Activated naive CD4-positive, alpha-beta T cell treated with anti-CD3 and anti-CD28 coated beads, Interleukin-2, amount 10 ng/mL, durations not matched to agents 7 days and 5 days (primary cell): ENCODE measurements at places on chromosomes 2 and 18.
A peak's percentile ranks its signal among the peaks of the same experiment; 100 is the strongest.

GRCh38 chr18:76712511-76713140, 109.7 kb upstream of the ZNF236 start:
- H3K27me3 ChIP-seq, result peaks cover 26% of the 10 kb centered on the region
- no peak for DNase-seq
- peaks cover 11% of the 10 kb centered on the region for H3K4me1 ChIP-seq
- no peak overlapping the region for H3K4me3 ChIP-seq
- no peak overlapping the region for H3K27ac ChIP-seq
- no peaks in the 10 kb centered on the region for H3K36me3 ChIP-seq

- H3K27ac ChIP-seq, result peak overlapping the region; percentile 24
- H3K4me3 ChIP-seq, result no peak overlapping the region
- H3K27me3 ChIP-seq, result no peaks in the 10 kb centered on the region
- no peak for DNase-seq
- H3K36me3 ChIP-seq, result peaks cover 7% of the 10 kb centered on the region
- H3K4me1 ChIP-seq, result peaks cover 30% of the 10 kb centered on the region
These were observed 79.0 kb downstream of the TTC21B start for GRCh38 chr2:165874445-165875039.

- H3K36me3 ChIP-seq, result no peaks in the 10 kb centered on the region
- H3K4me1 ChIP-seq, result no peaks in the 10 kb centered on the region
- DNase-seq, result no peak
- H3K27me3 ChIP-seq, result no peaks in the 10 kb centered on the region
- no peak overlapping the region for H3K4me3 ChIP-seq
These were observed 922.7 kb downstream of the BCL11A start for GRCh38 chr2:59630789-59631188.

- DNase-seq, result no peak
- no peaks in the 10 kb centered on the region for H3K4me1 ChIP-seq
- H3K27me3 ChIP-seq, result no peaks in the 10 kb centered on the region
- H3K4me3 ChIP-seq, result no peak overlapping the region
- H3K36me3 ChIP-seq, result no peaks in the 10 kb centered on the region
These were observed 18.3 kb downstream of the ERBB4 start for GRCh38 chr2:212520340-212520739.

DNA sequence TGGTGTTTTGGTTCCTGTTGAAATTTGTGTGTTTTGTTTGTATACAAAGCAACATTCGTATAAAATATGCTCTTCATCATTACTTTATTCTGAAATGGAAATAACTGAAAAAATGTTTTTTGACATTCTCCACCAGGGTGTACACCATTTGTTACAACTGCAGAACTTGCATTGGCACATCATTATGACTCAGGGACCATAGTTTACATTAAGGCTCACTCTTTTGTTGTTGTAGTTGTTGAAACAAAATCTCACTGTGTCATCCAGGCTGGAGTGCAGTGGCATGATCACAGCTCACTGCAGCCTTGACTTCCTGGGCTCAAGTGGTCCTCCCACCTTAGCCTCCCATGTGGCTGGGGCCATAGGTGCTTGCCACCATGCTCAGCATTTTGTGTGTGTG, 676.6 kb downstream of the TDRD15 start:
- DNase-seq, result no peak
- H3K27ac ChIP-seq, result no peak overlapping the region
- no peaks in the 10 kb centered on the region for H3K27me3 ChIP-seq
- H3K4me1 ChIP-seq, result no peaks in the 10 kb centered on the region
- no peak overlapping the region for H3K4me3 ChIP-seq

GRCh38 chr2:10165282-10165681, 42.7 kb downstream of the RRM2 start:
- no peak for DNase-seq
- H3K4me3 ChIP-seq, result no peak overlapping the region
- no peaks in the 10 kb centered on the region for H3K27me3 ChIP-seq
- H3K4me1 ChIP-seq, result peaks cover 9% of the 10 kb centered on the region
- H3K27ac ChIP-seq, result no peak overlapping the region

- peaks cover 4% of the 10 kb centered on the region for H3K36me3 ChIP-seq
- H3K4me3 ChIP-seq, result no peak overlapping the region
- H3K27ac ChIP-seq, result no peak overlapping the region
- H3K27me3 ChIP-seq, result no peaks in the 10 kb centered on the region
- no peak for DNase-seq
- no peaks in the 10 kb centered on the region for H3K4me1 ChIP-seq
These were observed 79.0 kb downstream of the PIGN start for GRCh38 chr18:62107881-62108280.

DNA sequence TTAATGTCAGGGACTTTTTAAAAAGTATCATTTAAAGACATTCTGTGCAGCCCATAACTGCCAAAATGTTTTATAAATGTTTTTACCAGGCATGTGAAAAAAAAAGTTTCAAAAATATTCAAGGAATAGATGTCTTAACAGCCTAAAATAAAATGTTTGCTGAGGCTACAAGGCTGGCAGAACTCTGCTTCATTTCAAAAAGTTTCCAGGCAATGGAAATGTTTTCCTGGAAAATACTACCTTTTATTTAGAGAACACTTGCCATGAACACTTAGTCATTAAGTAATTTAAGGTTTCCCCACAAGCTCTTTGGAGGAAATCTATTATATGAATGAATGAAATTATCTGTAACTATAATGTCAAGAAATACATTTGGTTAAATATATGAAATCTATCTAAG, 68.8 kb downstream of the THADA start:
- peaks cover 35% of the 10 kb centered on the region for H3K36me3 ChIP-seq
- H3K4me3 ChIP-seq, result no peak overlapping the region
- DNase-seq, result no peak
- no peaks in the 10 kb centered on the region for H3K4me1 ChIP-seq
- H3K27me3 ChIP-seq, result no peaks in the 10 kb centered on the region
- no peak overlapping the region for H3K27ac ChIP-seq

- H3K4me3 ChIP-seq, result no peak overlapping the region
- H3K36me3 ChIP-seq, result peaks cover 2% of the 10 kb centered on the region
- no peak overlapping the region for H3K27ac ChIP-seq
- DNase-seq, result no peak
- H3K4me1 ChIP-seq, result peaks cover 2% of the 10 kb centered on the region
These were observed 90.1 kb downstream of the EPAS1 start for GRCh38 chr2:46387292-46387691.

GRCh38 chr2:80852079-80852807, 547.7 kb upstream of the LRRTM1 start:
- no peaks in the 10 kb centered on the region for H3K4me1 ChIP-seq
- no peak for DNase-seq
- H3K36me3 ChIP-seq, result no peaks in the 10 kb centered on the region
- H3K27me3 ChIP-seq, result no peaks in the 10 kb centered on the region

DNA sequence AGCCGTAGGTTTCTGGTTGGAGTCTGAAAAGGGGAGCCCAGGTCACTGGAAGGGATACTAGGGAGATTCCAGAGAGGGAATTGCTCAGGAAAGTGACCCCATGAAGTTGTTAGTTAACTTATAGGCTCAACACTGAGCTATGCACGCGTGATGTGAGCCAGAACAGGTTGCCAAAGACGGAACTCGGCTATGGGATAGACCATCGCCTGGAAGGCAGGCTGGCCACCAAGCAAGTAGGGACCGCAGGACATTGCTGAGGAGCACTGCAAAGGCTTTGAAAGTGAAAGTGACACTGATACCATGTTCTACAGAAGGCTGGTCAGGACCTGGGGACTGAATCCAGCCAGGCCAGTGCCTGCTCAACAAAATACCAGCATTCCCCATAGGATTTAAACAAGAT, 7.3 kb downstream of the FARP2 start:
- no peak overlapping the region for H3K4me3 ChIP-seq
- no peaks in the 10 kb centered on the region for H3K27me3 ChIP-seq
- DNase-seq, result no peak
- H3K36me3 ChIP-seq, result no peaks in the 10 kb centered on the region

DNA sequence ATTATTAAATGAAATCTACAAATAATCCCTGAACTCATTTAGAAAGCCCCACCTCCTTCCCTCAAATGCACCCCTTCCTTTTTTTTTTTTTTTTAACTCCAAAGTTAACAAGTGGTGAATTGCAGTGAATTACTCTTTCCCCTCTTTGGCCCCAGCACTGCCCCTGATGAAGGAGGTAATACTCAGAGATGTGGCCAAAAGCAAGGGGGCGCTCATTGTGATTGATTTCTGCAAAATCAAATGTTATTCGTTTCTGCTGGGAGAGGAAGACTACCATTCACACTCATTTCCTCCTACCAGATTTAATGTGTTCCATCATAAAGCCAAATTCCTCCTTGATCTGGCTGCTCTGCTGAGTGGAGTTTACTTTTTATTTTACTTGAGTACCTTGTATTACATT, 259.4 kb downstream of the GPD2 start:
- H3K4me1 ChIP-seq, result no peaks in the 10 kb centered on the region
- H3K4me3 ChIP-seq, result no peak overlapping the region
- no peak for DNase-seq
- no peak overlapping the region for H3K27ac ChIP-seq

- no peaks in the 10 kb centered on the region for H3K36me3 ChIP-seq
- peaks cover 17% of the 10 kb centered on the region for H3K4me1 ChIP-seq
- H3K27ac ChIP-seq, result no peak overlapping the region
These were observed 3.0 kb upstream of the FZD7 start for GRCh38 chr2:202030691-202031090.
